Activated CD4-positive, alpha-beta T cell treated with anti-CD3 and anti-CD28 coated beads, Interleukin-2, amount 50 U/mL, for 48 hours (primary cell): ENCODE measurements at places on chromosomes 5 and 9.

- no peak for DNase-seq
Observed at GRCh38 chr5:136729901-136730355, 364.6 kb upstream of the TRPC7 start.

- peak; percentile 55 for DNase-seq
Observed at GRCh38 chr9:36008774-36009300, 27.9 kb upstream of the RECK start.

DNA sequence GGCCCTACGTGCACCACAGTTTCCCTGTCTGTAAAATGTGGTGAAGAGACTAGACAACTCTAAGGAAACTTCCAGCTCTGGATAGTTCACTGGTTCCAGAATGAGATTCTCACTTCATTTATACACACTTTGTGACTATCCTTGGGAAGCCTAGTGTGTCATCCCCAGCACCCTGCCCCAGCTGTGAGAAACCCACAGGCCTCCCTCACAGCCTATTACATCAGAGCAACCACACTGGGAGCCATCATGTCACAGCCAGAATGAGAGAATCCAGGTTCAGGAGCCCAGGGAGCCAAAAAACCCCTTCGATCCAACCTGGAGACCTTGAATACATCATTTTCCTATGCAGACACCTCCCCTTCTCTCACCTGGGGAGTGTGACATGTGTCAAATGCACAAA, 21.0 kb upstream of the HAND1 start:
- DNase-seq = no peak

DNA sequence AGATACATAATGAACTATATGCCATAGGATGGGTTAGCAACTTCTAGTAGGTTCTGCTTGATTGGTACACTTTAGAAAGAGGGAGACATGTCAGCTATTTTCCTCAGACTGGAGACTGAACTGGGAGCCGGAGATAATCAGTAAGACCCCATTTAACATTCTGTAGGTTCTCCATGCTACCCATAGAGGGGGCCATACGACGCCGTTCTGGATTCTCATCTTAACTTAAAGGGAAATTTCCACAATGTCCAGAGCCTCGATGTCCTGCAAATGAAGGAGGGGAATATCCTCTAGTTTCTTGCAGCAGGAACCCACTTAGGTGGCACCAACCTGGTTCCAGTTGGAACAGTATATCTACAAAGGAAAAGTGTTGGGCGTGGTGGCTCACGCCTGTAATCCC, 22.3 kb upstream of the NPM1 start:
- no peak for DNase-seq

DNA sequence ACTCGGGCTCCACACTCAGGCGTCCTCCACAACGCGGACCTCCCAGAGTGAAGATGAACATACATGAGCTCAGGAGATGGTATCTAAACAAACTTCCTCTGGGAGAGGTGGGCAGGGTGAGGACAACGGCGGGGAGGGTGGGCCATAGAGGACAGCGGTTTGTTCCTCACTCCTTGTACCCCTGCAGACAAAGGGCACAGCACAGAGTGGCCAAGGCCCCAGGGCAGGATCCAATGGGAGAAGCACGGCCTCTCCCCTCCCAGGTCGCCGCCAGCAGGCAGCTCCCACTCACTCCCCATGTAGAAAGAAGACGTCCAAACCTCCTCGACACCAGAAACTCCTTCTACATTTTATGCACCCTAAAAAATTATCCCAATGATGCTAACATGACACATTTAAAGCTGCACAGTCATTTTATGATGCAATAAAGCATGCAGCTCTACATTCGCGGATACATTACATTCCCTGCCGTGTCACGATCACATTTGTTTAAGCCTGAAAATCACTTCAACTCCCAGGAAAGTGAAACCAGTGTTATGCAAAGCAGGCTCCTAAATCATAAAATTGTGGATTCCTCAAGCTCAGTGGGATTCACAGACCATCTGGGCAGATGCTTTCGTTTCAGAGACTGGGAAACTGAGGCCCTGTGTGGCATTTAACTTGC, 87.5 kb upstream of the SARDH start:
- no peak for DNase-seq

- peak; percentile 39 for DNase-seq
Observed at GRCh38 chr9:124551472-124552272, 44.5 kb upstream of the NR5A1 start.

- no peak for DNase-seq
Observed at GRCh38 chr5:162372256-162372655, 304.7 kb downstream of the GABRG2 start.

- no peak for DNase-seq
Observed at GRCh38 chr5:139797335-139797734, 1.7 kb downstream of the PSD2 start.

GRCh38 chr5:68339921-68340321, 124.4 kb downstream of the PIK3R1 start:
- no peak for DNase-seq

DNA sequence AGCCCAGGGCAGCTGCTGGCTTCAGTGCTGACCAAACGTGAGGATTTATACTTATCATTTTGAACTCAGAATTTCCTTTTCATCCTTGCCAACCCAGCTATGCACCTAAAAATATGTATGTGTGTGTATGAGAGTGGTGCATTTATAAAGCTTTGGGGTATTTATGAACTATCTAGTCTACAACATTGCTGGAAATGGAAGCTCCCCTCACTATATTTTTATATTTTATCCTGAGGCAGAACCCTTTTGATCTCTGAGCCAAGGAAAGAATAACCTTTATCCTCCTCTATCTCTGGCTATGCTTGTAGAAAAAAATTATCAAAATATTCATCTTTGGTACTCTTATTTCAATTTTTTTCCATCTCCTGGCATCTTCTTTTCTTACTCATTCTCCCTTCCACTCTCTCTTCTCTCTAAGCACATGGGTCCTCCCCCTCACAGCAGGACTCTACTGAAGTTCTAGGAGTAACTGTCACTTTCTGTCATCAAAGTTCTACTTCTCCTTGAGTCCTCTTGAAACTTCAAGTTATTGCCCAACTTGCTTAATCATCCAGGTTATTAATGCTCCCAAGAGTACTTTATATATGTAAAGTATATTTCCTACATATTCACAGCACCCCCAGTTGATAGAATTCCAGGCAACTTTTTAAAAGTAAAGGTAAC, 190.9 kb downstream of the HINT1 start:
- no peak for DNase-seq

GRCh38 chr5:37043693-37044092, 167.1 kb downstream of the NIPBL start:
- no peak for DNase-seq

- DNase-seq = no peak
Observed at GRCh38 chr5:115317736-115318135, 21.3 kb upstream of the CCDC112 start.

- DNase-seq = no peak
Observed at GRCh38 chr5:124825250-124825982, 79.0 kb upstream of the ZNF608 start.

GRCh38 chr9:120919843-120920805, 6.5 kb downstream of the TRAF1 start:
- DNase-seq = peak; percentile 31

GRCh38 chr9:96459268-96460007, 9.5 kb downstream of the HABP4 start:
- no peak for DNase-seq

GRCh38 chr9:78695519-78695918, 398.6 kb downstream of the PSAT1 start:
- DNase-seq = no peak

DNA sequence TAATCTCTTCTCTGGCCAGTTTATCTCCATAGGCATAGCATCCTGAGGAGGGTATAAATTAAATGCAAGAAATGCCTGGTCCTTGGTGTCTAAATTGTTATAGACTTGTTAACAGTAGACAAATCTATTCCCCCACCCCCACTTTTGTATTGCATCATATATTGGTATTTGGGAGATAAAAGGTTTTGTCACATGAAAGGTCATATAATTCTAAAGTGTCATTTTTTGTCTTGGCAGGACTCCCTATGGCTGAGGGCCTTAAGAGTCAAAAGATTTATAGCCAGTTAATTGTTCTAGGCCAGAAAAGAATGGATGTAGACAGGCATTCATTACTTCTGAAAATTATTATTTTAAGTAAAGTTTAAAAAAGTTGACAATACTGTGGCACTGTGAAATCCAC, 90.3 kb upstream of the MOCS2 start:
- no peak for DNase-seq

GRCh38 chr9:95004411-95005277, 278.1 kb downstream of the AOPEP start:
- DNase-seq = peak; percentile 41

DNA sequence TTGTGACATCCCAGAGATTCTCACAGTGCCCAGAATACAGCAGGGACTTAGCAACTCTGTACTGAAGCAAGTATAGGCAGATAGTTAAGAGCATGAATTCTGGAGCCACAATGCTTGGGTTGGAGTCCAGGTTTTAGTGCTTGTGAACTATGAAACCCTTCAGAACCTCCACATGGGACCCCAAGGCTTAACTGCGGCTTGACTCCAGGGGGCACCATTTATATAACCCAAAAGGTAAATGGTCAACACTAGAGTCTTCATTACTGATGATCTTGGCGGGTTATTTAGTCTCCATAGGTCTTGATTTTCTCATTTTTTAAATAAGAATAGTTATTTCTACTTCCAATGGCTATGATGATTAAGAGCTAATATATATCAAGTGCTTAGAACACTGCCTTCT, 390.3 kb downstream of the TAF11L14 start:
- no peak for DNase-seq

DNA sequence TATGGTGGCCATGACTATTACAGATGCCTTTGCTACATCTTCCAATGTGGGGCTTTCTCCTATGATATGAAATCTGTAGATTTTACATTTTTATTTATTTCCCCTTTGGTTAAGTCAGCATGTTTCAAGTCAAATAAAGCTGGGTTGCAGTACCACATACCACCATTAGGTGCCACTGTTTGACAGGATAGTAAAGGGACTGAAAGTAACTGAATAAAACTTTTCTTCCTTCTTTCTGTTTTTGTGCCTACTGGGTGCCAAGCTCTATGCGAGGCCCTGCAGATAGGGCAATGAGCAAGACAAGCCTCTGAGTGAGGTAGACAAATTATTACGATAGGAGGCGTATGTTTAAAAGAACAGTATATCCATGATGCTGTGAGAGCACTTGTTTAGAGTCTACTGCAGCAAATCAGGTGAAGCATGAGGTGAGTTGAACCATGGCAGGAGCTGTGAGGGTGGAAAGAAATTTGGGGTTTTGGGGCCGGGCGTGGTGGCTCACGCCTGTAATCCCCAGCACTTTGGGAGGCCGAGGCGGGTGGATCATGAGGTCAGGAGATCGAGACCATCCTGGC, 64.8 kb downstream of the GDNF start:
- peak; percentile 47 for DNase-seq

GRCh38 chr9:20349568-20349967, 272.7 kb downstream of the MLLT3 start:
- no peak for DNase-seq

DNA sequence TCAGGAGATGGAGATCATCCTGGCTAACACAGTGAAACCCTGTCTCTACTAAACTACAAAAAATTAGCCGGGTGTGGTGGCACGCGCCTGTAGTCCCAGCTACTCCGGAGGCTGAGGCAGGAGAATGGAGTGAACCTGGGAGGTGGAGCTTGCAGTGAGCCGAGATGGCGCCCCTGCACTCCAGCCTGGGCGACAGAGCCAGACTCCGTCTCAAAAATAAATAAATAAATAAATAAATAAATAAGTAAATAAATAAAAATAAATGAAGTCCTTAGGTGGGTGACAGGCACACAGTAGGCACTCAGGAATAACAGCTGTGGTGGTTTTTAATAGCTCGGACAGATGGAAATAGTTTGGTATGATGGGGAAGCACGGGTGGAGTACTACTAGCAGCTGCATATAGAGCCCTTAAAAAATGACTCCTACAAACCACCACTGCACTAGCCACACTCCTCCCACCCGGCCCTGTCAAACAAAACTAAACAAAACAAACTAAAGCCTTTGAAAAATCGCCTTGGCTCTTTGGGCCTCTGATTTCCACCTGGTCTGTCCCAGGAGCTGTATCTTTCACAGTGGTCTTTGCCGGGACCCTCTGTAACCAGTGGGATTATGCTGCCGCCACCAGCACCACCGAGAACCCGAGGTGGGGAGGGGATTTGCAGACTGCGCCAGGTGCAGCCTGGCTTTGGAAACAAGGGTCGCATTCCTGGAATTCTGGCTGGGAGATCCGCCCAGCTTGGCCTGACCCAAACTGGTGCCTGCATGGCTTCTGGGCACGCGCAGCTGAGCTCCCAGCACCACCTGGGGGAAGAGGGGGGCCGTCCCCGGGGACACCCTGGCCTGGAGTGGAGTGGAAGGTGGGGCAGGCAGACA, 5.1 kb upstream of the WDR5 start:
- DNase-seq = no peak

DNA sequence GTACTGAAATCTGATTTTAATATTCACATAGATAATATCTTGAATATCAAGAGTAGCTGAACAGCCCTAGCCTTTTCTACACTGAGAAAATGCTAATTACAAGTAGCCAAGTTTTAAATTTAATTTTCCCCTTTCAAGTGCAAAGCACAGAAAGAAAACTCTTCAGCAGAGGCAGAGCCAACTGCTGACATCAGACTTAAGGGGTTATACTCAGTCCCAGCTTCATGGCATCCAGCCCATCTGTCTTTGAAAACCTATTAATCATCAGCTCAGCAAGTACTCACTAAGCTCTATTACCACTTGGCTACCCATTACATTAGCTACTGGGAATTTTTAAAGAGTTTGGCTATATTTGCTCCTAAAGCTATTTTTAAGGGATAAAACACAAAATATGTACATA, 220.5 kb downstream of the SLC12A2 start:
- DNase-seq = no peak

DNA sequence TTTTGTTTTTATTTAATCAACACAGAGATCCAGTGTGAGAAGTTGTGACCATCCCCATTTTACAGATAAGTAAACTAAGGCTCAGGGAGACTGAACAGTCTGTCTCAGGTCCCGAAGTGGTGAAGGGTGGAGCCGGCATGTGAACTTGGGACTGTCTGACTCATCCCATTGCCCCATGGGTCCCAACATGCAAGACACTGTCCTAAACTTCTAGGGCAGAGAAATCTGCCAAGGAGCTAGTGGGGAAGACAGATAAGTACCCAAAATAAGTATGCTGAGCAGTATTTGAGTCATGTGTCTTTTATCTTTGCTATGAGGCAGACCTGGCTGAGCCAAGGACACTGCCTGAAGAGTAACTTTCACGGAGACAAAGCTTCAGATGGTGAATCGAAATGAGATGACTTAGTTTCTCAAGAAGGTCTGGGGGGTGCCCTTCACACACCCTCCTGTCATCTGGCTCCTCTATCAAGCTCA, 64.3 kb upstream of the SLC25A51 start:
- no peak for DNase-seq

- DNase-seq = no peak
Observed at GRCh38 chr5:72185496-72186329, 78.4 kb downstream of the MAP1B start.

GRCh38 chr5:63854076-63854475, 108.2 kb downstream of the HTR1A start:
- no peak for DNase-seq

- DNase-seq = no peak
Observed at GRCh38 chr5:74761241-74761640, 5.7 kb downstream of the GFM2 start.

DNA sequence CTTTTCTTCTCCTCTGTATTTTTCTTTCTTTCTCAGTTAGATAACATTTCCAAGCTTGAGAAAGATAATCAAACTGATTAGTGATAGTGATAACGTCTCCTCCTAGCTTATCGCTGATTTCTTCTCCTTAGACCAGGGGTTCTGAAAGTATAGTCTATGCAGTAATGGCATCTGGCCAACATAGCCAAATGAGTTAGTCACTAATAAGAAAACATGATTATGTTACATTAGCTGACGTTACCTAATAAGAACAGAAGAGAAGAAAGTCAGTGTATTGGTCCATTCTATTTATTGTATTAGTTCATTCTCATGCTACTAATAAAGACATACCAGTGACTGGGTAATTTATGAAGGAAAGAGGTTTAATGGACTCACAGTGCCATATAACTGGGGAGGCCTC, 111.2 kb downstream of the STRBP start:
- no peak for DNase-seq
